ENCODE measurements at places on chromosomes 2 and 18. TPM values are rescaled to one million over a fixed set of nuclear protein-coding genes. Genes with fewer than 3 reads are reported as not detected.

- no peak for DNase-seq
These were observed 47.5 kb upstream of the STAT1 start for GRCh38 chr2:191061381-191061980.

DNA sequence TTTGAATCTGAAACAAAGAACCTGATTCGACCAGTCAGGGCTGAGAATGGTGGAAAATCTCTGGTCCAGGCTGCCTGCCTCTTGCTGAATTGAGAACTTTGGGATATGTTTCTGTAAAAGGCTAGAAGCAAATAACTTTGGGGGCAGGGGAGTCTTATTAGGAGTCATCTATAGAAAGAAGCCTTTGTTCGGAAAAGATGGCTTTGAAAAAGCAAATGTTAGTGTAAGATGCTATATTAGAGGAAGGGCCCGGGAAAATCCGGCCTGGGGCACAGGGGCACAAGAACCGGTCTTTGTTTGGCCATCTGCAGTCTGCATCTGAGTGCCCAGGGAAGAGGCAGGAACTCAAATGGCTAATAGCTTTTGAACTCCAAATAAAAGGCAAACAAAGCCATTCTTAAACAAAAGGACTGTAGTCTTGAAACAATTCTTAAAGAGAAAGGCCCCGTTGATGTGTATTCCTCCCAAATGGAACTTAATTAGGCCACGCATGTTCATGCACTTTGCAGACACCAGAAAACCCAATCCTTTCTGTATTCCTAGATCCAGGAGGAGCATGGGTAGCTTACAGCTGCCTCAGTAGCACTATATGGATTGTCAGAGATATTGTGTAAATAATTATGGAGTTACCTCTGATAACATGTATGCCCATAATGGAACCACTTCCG lies 180.0 kb upstream of the ARL4C start:
- no peak for DNase-seq

DSC2 gene
- not detected for total RNA-seq

DNA sequence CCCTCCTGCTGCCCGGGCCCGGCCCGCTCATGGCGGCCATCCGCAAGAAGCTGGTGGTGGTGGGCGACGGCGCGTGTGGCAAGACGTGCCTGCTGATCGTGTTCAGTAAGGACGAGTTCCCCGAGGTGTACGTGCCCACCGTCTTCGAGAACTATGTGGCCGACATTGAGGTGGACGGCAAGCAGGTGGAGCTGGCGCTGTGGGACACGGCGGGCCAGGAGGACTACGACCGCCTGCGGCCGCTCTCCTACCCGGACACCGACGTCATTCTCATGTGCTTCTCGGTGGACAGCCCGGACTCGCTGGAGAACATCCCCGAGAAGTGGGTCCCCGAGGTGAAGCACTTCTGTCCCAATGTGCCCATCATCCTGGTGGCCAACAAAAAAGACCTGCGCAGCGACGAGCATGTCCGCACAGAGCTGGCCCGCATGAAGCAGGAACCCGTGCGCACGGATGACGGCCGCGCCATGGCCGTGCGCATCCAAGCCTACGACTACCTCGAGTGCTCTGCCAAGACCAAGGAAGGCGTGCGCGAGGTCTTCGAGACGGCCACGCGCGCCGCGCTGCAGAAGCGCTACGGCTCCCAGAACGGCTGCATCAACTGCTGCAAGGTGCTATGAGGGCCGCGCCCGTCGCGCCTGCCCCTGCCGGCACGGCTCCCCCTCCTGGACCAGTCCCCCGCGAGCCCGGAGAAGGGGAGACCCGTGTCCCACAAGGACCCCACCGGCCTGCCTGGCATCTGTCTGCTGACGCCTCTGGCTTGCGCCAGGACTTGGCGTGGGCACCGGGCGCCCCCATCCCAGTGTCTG lies 767 bp downstream of the RHOB start:
- no peak for DNase-seq

DNA sequence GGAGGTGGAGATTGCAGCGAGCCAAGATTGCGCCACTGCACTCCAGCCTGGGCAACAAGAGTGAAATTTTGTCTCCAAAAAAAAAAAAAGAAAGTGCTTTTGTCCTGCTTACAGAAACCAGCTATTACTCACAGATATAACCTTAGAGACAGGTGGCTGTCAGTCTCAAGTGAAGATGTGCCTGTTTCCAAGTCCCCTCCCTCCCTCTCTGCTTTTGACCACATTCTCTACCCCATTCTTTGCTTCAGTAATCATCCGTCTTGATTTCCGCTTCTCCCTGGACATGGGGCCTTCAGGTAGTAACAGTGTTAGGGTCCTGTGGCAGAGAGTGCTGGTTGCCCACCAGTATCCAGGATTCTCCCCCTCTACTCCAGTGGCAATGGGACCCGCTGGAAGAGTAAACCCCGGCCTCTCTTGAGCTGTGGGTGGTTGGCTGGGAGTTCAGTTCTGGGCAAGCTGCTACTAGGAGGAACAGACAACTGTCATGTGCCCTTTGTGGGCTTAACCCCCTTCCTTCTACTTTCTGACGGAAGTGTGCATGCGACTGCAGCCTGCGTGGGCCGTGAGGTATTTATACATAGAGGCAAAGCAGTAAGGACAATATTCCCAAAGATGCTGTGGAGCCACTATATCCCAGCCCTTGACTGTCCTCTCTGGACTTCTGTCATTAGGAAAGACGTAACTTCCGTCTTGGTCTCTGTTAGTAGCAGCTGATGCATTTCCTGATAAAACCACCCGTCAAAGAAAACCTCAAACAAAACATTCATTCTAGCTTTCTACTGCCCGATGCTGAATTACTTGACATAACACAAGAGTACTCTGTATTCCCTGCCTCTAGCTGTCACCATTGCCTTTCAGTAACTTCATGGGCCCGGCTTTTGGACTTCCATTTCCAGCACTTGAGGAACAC lies 17.8 kb downstream of the PDCL3 start:
- peak; percentile 63 for DNase-seq

DNA sequence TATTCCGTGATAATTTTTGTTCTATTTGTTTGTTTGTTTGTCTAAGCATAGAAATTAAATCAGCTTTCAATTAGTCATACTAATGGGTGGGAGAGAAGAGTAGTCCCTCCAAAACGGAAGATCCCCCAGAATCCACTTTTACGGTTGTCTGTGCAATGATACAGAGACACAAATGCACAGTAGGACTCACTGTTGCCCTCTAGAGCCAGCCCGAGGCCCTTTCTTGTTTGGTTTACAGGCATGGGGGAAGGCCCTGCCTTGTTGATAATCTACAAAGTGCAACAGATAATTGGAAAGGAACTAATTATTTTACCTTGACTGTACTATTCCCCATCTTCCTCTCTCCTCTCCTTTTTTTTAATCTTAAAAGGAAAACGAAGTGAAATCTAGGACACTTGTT lies 121.1 kb downstream of the ACOXL start:
- DNase-seq, result no peak

DNA sequence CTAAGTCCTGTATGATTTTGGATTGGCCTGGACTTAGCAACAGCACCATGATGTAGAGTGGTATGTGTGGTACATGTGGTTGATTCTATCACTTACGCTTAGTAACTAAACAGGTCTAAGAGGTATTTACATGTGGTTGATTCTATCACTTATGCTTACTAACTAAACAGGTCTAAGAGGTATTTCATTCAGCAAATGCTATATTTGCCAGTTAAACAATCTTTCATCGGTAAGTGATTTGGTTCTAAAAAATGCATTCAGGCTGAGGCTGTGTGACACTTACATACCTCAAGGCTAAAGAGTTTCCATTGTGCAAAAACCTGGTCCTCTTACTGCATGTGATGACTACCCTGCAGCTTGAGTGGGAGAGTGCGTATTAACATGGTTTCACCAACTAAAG lies 13.1 kb downstream of the EIF4E2 start:
- DNase-seq, result no peak

DNA sequence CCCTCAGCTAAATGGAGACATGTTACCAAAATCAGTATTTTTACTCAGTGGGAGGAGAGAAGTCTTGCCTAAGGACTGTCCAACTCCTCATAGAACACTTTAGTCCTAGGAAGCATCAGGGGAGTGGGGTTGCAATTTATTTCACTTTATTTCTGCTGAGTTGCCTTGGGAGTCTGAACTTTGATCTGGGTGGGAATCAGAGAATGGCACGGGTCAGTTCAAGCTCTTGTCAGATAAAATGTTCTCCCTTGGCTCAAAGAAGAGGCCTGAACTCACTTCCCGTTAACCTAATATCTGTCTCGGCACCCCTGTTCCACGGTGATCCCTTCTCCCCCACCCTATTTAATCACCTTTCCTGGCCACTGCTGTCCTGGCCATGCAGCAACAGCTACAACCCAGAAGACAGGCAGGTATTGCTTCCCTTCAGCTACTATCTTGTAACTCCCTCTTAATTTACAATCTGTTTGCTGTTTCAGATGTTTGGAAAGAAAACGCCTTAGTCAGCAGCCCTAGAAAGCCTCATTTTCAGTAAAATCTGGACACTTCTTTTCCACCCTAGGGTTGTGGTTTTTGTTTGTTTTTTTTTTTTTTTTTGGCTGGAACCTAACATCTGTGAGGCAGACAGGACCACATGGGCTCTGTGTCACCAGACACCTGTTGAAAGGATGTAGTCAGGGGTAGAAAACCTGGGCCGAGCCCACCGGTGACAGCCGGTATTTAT lies 52.5 kb downstream of the SERTAD2 start:
- DNase-seq, result no peak

SERPINB13 gene
- total RNA-seq, result not detected

DNA sequence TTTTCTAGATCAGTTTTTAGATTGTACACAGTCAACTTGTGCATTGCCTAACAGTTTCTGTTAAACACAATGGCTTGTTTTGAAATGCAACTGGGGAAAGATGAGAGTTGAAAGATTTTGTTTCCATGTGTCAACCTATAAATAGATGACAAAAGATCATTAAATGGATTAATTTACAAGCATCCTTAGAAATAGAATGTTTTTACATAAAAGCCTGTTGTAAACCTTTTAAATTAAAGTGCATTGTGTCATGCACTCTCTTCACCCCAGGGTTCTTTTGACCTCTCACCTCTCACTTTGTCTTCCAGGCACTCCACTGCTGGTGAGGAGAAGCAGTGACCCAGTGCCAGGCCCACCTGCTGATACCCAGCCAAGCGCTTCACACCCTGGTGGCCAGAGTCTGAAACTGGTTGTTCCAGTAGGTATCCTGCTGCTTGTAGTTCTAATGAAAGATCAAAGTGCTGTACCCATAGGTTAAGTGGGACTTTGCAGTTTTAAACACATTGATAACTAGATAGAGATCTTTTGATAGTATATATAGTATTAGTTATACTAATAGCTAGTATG lies 502.1 kb downstream of the PARD3B start:
- no peak for DNase-seq

KCNJ13 gene
- total RNA-seq, result not detected

- no peak for DNase-seq
These were observed 4.5 kb upstream of the CREB1 start for GRCh38 chr2:207525296-207525695.

DNA sequence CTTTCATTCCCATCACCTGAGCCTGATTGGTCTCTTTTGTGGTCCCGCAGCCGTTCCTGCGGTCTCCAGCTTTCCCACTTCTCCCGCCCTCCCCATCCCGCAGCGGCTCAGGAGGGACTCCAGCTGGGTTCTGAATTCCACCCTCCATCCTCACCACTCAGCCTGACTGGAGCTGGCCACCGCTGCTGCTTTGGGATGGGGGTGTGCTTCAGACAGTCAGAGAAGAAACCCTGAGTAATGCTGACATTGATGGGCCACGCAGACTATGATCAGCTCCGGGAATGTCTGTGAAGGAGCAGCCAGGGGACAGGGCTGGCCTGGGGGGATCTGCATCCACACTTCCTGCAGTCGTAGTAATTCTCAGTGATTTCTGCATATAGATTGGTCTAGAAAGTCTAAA lies 45.9 kb upstream of the TXNDC2 start:
- DNase-seq, result no peak

- no peak for DNase-seq
These were observed 691.8 kb upstream of the NRXN1 start for GRCh38 chr2:51723691-51724090.

CACNB4 gene
- 0.40 TPM for total RNA-seq

Measured in natural killer cell treated with Interleukin-12 subunit alpha and Interleukin-12 subunit beta and Interleukin-15 and Interleukin-18, amount 100 ng/mL, for 72 hours (primary cell).